ENCODE measurements at places on chromosomes 7 and 10. TPM values are rescaled to one million over a fixed set of nuclear protein-coding genes. Genes with fewer than 3 reads are reported as not detected.

Gene RTKN2
- total RNA-seq, result 0.29 TPM

Gene PAX4
- not detected for total RNA-seq

Gene ANKRD30A
- total RNA-seq, result not detected

Gene PDK4
- 294 TPM for total RNA-seq

Gene MPLKIP
- total RNA-seq, result 25.8 TPM

- no peak overlapping the region for H3K4me3 ChIP-seq
- peaks cover 2% of the 10 kb centered on the region for H3K4me1 ChIP-seq
- no peak overlapping the region for H3K27ac ChIP-seq
- no peaks in the 10 kb centered on the region for H3K27me3 ChIP-seq
Observed at GRCh38 chr10:69742356-69742695, 59.4 kb upstream of the COL13A1 start.

DNA sequence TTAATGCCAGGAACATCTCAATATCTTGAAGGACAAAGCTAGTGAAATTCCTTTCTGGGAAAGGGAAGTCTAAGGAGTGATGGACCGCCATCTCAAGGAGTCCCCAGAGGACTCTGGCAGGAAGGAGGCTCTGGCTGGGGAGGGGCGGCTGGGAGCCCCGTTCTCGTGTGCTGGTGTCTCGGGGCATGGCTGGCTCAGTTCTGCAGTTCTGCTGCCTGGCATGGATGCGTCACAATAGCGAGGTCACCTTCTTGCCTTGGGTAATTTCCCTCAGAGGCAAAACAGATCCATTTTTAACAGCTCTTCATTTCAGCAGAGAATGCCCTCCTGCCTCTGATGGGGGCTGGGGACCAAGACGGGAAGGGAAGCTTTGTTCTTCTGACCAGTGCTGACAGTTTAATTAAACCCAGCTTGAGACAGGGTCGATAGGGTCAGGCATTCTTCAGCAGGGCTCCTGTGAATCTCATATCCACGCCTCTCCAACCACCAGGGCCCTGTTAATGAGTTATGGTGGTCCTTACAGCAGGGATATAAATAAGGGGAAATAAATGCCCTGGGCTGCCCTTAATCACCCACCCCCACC, 35.7 kb downstream of the SLIT1 start:
- H3K36me3 ChIP-seq, result no peaks in the 10 kb centered on the region
- H3K27ac ChIP-seq, result no peak overlapping the region
- no peak for DNase-seq
- H3K4me1 ChIP-seq, result no peaks in the 10 kb centered on the region
- no peaks in the 10 kb centered on the region for H3K27me3 ChIP-seq

GRCh38 chr7:144454-144826, 47.9 kb upstream of the FAM20C start:
- H3K27me3 ChIP-seq, result no peaks in the 10 kb centered on the region
- H3K27ac ChIP-seq, result no peak overlapping the region
- H3K4me3 ChIP-seq, result no peak overlapping the region
- H3K4me1 ChIP-seq, result no peaks in the 10 kb centered on the region

GRCh38 chr7:132393789-132394261, 182.4 kb downstream of the PLXNA4 start:
- peaks cover 5% of the 10 kb centered on the region for H3K4me1 ChIP-seq
- DNase-seq, result no peak
- no peak overlapping the region for H3K4me3 ChIP-seq

DNA sequence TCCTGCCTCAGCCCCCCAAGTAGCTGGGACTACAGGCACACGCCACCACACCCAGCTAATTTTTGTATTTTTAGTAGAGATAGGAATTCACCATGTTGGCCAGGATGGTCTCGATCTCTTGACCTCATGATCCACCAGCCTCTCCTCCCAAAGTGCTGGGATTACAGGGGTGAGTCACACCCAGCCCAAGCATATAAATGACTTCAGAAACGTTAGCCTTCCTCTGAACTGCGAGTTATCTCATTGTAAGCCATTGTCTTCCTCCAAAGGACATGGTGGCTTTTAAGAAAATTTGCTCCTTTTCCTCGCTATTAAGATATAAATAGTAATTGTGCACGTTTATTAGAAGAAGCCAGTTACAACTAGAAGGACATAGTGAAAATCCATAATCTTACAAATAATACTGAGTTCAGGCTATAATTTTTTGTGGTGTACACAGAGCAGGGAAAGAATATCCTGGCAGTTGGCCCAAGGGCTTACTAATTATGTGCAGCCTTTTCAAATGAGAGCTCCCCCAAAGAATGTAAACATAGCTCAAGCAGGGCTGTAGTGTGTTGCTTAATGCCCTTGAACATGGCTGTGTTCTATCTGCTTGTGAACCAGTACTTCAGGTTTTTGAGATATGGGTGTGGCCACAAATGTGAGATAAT, 495.8 kb downstream of the PARD3 start:
- H3K4me3 ChIP-seq, result no peak overlapping the region
- H3K36me3 ChIP-seq, result no peaks in the 10 kb centered on the region
- no peak overlapping the region for H3K27ac ChIP-seq

All from aorta (tissue), 5 donors.